MCF 10A (cell line): ENCODE measurements at places on chromosomes 6 and 20.

GRCh38 chr6:52231406-52232127 is 12.7 kb downstream of the IL17F start:
- DNase-seq: no peak

DNA sequence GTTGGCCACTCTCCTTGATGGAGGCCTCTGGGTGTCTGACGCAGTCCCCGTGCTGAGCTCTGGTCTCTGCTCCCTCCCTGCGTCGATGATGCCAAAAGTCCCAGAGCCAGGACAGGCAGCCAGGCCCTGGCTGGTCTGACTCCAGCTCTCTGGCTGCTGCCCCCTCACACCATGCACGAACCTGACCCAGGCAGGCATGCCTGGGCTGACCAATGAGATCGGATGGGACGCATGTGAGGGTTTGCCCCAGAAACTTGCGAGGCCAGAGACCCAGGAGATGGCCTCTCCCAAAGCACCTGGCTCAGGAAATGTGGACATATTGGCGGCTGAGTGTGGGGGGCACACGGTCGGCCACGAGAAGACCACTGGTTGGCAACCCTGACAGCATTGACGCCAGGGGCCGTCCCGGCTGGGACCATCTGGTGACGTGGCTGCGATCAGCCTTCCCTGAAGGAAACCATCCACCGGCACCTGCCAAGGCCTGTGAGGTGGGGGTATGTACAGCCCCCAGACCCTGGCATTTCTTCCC is 51.2 kb upstream of the FRMD1 start:
- DNase-seq: no peak

GRCh38 chr6:90502866-90503407 is 83.9 kb downstream of the MAP3K7 start:
- DNase-seq: no peak

GRCh38 chr20:46349742-46350056 is 41.4 kb upstream of the CDH22 start:
- DNase-seq: no peak

DNA sequence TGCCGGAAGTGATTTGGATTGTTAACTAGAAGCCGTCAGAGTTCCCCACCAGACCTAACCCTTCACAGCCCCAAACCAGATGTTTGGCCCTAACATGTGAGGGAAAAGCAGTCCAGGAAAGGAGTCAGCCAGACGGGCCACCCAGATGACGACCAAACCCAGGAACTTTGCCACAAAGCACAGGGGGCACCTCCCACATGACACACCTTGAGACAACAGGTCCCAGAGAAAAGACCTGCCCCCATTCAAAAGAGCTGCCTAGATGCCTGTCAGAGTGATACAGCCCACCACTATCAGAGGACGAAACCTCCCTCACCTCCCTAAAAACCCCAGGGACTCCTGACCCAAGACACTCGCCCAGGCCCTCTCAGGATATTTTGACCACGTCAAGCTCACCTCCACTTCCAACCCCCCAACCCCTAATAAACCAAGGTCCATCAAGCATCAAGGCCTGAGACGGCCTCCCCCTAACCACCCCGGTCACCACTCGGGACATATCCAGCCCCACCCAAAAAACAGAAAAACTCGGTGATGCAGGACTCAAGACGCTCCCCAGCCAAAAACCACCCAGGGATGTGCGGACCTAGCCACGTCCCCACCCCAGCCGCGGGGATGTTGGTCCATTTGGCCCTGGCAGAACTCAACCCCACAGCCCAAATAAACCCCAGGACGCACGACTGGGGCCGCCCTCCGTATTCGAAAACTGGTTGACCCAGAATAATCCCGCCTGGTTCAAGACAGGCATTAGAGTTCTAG is 662 bp downstream of the ZNF343 start:
- peak; percentile 4 for DNase-seq

- DNase-seq: peak; percentile 48
These were observed 162.2 kb downstream of the NKAIN2 start for GRCh38 chr6:123965894-123966293.

GRCh38 chr20:10792291-10792690 is 118.5 kb upstream of the JAG1 start:
- no peak for DNase-seq

DNA sequence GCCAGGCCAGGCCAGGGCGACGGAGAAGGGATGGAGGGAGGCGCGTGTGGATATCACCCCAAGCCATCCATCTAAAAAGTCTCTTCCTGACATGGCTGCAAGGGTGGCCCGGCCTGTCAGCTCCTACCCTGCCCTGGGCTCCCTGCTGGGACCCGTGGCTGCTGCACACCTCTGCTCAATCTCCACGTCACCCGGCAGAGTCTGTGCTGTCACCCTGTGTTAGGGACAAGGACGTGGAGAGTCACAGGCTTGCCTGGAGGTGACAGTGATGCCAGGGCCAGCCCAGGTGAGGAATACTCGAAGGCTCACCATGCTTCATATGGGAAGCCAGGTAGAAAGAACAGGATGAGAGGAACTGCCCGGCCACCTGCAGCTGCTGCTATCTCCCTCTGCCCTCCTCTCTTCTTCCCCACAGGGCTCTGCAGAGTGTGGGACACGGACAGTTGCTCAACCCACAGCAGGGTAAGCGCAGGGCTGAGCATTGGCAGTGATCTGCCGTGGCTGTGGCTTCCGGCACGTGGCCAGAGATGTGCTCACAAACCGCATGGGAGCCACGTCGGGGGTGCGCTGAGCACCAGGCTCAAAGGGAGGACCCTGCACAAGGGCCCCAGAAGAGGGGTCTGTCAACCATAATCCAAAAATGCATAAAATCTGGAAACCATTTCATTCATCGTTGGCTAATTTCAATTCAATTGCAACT is 214.3 kb downstream of the DLL1 start:
- DNase-seq: no peak

DNA sequence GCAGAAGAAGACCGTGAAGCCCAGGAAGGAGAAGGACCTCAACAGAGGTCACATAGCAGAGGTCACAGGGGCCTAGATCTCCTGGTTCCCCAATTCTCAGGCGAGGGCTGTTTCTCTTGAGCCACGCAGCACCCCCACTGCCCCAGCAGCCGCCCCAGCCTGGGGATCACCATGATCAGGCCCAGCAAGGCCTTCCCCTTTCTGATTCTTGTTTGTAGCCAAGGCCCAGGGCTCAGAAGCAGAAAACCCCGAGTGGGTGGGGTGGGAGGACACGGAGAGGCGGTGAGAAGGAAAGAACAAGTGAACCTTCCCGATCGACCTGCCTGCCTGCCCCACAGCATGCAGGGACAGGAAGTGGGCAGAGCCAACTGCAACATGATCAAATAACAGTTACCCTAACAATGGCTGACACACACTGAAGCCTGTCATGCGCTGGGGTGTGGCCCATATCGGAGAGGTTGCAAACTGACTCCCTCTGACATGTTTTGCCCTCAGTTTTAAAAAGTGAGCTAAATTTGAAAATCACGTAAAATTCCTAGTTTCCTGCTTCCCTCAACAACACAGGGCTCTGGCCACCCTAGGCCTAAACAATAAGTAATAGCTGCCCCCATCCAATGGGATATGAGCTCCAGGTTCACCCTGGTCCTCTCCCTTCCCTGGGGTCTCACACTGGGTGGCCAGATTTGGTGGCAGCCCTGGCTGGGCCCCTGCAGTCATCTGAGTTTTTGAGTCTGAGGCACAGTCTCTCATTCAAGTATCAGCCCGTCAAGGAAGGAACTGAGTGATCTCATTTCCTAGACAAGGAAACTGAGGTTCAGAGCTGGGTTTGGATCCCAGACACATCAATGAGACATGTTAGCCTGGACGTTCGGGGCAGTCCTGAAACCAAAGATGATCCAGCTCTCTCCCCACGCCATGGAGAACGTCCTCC is 6.5 kb downstream of the PEDS1 start:
- DNase-seq: peak; percentile 81

DNA sequence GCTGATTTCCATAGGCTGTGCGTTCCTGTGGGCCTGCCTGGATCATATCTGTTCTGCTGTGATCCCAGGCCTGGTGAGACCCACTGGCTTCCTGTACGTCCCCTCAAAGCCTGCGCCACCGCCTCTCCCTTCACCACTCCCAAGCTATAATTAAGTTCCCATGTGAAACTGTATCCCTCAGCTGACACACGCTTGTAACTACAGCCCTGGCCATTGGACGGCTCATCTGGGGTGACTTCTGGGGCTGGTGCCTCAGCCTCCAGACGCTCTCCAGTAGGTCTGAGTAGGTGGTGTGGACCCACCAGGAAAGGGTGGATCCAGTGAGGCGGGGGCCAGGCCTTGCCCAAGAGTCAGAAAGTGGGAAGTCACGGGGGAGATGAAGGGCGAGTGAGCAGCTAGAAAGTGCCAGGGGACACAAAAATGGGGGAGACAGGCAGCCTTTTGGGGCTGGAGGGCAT is 21.0 kb downstream of the PPARD start:
- DNase-seq: no peak

DNA sequence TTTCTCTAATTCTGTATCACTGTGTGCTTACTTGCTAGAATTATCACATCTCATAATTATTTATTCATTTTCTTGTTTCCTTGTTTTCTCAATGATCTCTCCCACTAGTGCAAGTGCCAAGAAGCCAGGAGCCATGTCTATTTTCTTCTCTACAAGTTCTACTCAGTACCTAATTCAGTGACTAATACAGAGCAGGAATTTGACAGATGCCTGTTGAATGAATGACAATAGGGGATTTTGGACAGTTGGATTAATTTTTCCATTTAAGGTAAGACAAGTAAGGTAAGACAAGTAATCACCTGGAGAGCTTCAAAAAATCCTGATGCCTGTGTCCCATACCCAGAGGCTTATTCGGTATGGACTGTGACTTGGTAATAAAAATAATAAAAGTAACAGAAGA is 81.0 kb downstream of the EDN1 start:
- no peak for DNase-seq
